ENCODE measurements at places on chromosomes 6 and 20.

DNA sequence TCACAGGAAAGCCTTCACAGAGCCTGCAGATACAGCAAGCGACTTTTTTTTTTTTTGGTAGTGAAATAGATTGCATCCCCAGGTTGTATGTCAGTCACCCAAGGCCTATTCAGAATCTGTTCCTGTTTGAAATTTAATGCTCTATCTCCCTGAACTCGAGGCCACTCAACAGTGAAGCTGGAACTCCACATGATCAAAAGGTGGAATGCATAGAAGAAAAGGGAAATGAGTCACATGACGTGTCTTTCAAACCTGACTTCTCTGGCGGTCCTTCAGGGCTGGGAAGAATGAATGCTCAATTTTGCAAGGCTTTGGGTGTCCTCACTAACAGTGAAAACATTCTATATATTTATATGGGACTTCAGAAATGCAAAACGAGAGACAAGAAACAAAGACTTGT is 88.4 kb upstream of the B3GAT2 start:
- DNase-seq, result no peak

GRCh38 chr20:46304361-46304760 is 3.9 kb downstream of the CDH22 start:
- DNase-seq, result no peak

- DNase-seq, result no peak
Observed at GRCh38 chr20:49964964-49965780, 17.6 kb upstream of the SNAI1 start.

DNA sequence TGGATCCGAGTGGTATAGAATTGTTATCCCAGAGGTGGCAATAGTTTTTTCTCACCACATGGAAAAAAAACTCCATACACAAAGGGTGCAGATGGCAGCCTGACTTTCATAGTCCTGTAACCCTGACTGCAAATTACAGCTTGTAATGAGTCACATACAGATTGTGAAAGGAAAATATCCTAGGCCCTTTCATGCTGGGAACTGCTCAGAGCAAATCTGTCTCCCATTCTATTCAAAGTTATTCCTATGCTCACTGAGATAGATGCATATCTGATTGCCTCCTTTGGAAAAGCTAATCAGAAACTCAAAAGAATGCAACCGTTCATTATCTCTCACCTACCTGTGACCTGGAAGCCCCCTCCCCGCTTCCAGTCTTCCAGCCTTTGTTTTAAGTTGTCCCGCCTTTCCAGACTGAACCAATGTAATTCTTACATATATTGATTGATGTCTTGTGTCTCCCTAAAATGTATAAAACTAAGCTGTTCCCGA is 108.7 kb upstream of the MAP3K4 start:
- DNase-seq, result no peak

- no peak for DNase-seq
Observed at GRCh38 chr20:59122566-59122919, 41.1 kb upstream of the ZNF831 start.

GRCh38 chr6:157974341-157974894 is 7.2 kb upstream of the SYNJ2 start:
- no peak for DNase-seq

GRCh38 chr6:55758156-55758937 is 117.0 kb downstream of the BMP5 start:
- no peak for DNase-seq

- no peak for DNase-seq
Observed at GRCh38 chr20:58712806-58713731, 20.5 kb downstream of the NPEPL1 start.

DNA sequence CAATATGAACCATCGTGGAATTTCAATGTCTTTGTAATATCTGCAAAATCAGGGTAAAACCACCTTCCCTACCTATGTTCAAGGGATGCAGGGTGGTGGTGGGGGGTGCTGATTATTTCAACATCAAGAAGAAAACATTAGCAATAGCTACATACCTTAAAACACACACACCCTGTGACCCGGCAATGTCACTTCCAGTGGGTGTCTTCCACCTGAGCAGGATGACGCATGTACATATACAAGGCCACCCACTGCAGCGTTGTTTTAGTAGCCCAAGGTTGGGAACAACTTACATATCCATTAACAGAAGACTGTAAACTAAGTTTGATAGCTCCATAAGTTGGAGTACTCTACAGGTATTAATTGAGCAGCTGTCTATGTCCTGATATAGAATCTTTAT is 62.6 kb upstream of the SIRPG start:
- no peak for DNase-seq

GRCh38 chr20:50788045-50788991 is 6.5 kb upstream of the BCAS4 start:
- no peak for DNase-seq

GRCh38 chr20:48834278-48834677 is 6.5 kb upstream of the PREX1 start:
- DNase-seq, result no peak

GRCh38 chr6:53746442-53747103 is 48.2 kb upstream of the LRRC1 start:
- no peak for DNase-seq

DNA sequence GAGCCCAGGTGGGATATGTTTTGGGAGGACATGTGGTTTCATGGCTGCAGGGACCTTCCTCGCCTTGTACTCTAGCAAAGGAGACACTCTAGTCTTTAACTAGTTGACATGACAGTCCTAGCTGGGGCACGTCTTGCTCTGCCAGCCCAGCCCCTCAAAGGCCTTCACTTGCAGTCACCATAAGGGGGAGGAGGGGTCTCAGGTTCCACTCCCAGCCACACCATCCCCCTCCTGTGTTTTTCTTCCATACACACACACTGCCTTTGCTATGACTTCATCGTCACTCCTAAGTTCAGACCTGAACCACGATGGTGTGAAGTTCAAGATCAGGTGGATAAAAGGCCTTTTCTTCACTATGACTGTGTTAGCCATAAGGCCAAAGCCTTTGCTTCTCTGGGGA is 13.5 kb downstream of the ULBP1 start:
- DNase-seq, result no peak
